Cardiac ventricle fibroblast (primary cell): ENCODE measurements at places on chromosomes 13 and 19. TPM values are rescaled to one million over a fixed set of nuclear protein-coding genes. Genes with fewer than 3 reads are reported as not detected.

RABAC1 gene
- 246 and 282 TPM in 2 replicates for total RNA-seq

CATSPERD gene
- total RNA-seq, result not detected in 2 replicates

ZNF677 gene
- total RNA-seq, result 15.2 and 15.4 TPM in 2 replicates

TM9SF2 gene
- total RNA-seq, result 84.0 and 97.5 TPM in 2 replicates

TUBA3C gene
- total RNA-seq, result not detected in 2 replicates

PSG6 gene
- total RNA-seq, result not detected in 2 replicates

SCN1B gene
- total RNA-seq, result 13.7 and 15.2 TPM in 2 replicates

FOXO1 gene
- 33.1 and 35.3 TPM in 2 replicates for total RNA-seq

SH2D3A gene
- not detected in 2 replicates for total RNA-seq

TTC9B gene
- not detected in 2 replicates for total RNA-seq

CCL25 gene
- total RNA-seq, result not detected in 2 replicates

SYMPK gene
- total RNA-seq, result 25.6 and 31.4 TPM in 2 replicates

PABPC3 gene
- total RNA-seq, result 0.15 TPM in 1 of 2 replicates, not detected in the other

NRTN gene
- not detected in 2 replicates for total RNA-seq

ATXN8OS gene
- not detected in 2 replicates for total RNA-seq

MRPL4 gene
- total RNA-seq, result 58.3 and 72.3 TPM in 2 replicates

IZUMO1 gene
- not detected in 2 replicates for total RNA-seq

FXYD3 gene
- total RNA-seq, result not detected in 2 replicates

PODNL1 gene
- total RNA-seq, result 5.7 and 8.3 TPM in 2 replicates
